ENCODE measurements at places on chromosomes 3 and 15. TPM values are rescaled to one million over a fixed set of nuclear protein-coding genes. Genes with fewer than 3 reads are reported as not detected.

Gene UTS2B
- 0.13 TPM for total RNA-seq

Gene TF
- total RNA-seq: 0.16 TPM

Gene CPEB1
- 1.4 TPM for total RNA-seq

Gene FOXL2
- total RNA-seq: 0.13 TPM

Gene CNTN6
- 11.8 TPM for total RNA-seq

Gene FEZF2
- not detected for total RNA-seq

Gene SGO1
- total RNA-seq: 0.38 TPM

Gene SLC6A20
- total RNA-seq: 2.4 TPM

Gene MESP1
- total RNA-seq: 1.8 TPM

Gene CLDN11
- total RNA-seq: 77.7 TPM

Gene TP53BP1
- total RNA-seq: 27.9 TPM

Gene LAMB2
- total RNA-seq: 412 TPM

Gene THRB
- 13.4 TPM for total RNA-seq

Gene TRIM42
- total RNA-seq: not detected

Gene ANKUB1
- total RNA-seq: not detected

Gene EPHB1
- total RNA-seq: 0.49 TPM

Gene NPTN
- 117 TPM for total RNA-seq

Gene PLD1
- 14.2 TPM for total RNA-seq

Gene CCDC54
- total RNA-seq: not detected

Gene HDAC11
- 7.0 TPM for total RNA-seq

Gene GOLGA8M
- total RNA-seq: not detected

Gene CATSPER2
- 0.33 TPM for total RNA-seq

Gene TGM4
- 0.65 TPM for total RNA-seq

Gene ITIH4
- not detected for total RNA-seq

Gene NDN
- total RNA-seq: 56.5 TPM

Gene SLC24A5
- not detected for total RNA-seq

Gene COMMD2
- 21.4 TPM for total RNA-seq

Gene COL6A5
- 0.89 TPM for total RNA-seq

Gene ACKR2
- total RNA-seq: 0.89 TPM

Gene CPLX3
- not detected for total RNA-seq

Gene ZDHHC23
- total RNA-seq: 5.5 TPM

Gene IMPG2
- total RNA-seq: 0.16 TPM

Gene ITGA11
- 7.8 TPM for total RNA-seq

Gene KBTBD13
- total RNA-seq: not detected

Gene ISL2
- total RNA-seq: 0.33 TPM

Gene CCDC13
- total RNA-seq: 0.25 TPM

Gene GOLGA6L24
- not detected for total RNA-seq

Gene ZNF660
- total RNA-seq: 1.1 TPM

Gene CEMIP
- 0.51 TPM for total RNA-seq

Gene MASP1
- not detected for total RNA-seq

Gene SETD2
- total RNA-seq: 18.1 TPM

Gene IGSF11
- total RNA-seq: under 0.01 TPM

Gene TRAT1
- not detected for total RNA-seq

Gene BMF
- total RNA-seq: 4.1 TPM

Gene ATP13A4
- total RNA-seq: not detected

Gene DUOX1
- not detected for total RNA-seq

Gene CACNA2D3
- total RNA-seq: 0.13 TPM

Gene IL5RA
- not detected for total RNA-seq

Gene HTR3E
- total RNA-seq: not detected

Gene DZIP1L
- 16.9 TPM for total RNA-seq

Gene INTS14
- 37.2 TPM for total RNA-seq

Gene AP4E1
- total RNA-seq: 6.4 TPM

Gene SYNM
- total RNA-seq: 4.1 TPM

Gene HDC
- not detected for total RNA-seq

Gene SCG3
- total RNA-seq: not detected

Measured in mesangial cell (primary cell).